ENCODE measurements at places on chromosomes 7 and 10.

DNA sequence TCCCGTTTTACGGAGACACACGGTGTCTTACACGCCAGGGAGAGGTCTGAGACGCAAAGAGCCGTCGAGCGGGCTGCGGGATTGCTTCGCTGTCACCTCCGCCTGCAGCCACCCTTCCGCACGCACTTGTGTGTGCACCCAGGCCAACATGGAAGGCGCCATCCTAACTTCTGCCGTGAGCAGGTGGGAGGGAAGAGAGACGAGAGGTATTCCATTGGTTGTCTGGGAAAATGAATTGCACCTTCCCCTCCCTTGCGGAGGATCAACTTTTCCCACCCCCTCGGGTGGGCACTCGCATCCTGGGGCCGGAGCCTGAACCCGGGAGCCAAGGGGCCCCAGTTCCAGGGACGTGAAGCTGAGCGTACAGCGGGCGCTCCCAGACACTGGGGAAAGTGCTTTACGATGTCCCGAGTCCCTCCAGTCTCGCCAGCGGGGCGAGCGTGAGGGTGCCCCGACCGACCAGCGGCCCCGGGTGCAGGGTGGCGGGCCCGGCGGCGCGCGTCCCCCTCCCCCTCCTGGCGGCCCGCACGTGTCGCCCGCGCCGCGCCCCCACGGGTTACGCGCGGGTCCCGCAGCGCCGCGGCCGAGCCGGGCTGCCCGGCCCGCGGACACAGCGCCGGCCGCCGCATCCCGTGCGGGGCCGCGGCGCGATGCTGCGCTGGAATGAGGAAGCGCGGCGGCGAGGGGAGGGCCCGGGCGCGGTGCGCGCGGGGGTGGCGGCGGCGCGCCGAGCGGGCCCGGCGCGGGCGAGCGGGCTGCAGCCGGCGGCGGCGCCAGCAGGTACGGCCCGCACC, 984 bp upstream of the IKZF1 start:
- DNase-seq: no peak

DNA sequence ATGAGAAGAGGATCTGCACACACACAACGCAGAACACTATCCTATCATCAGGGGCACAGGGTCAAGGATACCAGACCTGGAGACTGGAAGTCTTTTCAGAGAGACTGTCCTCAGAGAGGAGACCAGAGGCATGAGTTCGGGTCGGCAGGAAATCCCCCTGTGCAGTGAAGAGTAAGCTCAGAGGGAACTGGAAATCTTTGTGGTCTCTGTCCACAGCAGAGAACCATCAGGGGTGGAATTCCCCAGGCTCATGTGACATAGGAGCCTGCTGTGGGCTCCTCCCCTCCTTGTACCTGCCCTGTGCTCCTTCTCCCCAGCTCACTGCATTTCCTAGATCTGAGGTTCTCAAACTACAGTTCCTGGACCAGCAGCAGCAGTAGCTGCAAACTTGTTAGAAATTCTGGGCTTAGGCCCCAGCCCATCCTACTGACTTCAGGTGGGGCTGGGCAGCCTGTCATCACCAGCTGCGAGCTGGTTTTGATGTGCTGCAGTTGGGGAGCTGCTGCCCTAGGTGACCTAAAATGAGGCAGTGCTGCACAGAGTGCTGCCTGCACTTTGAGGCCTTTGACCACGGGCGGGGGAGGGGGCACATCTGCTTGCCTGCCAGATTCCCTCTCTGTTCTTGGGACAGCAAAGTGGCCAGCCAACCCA, 2.4 kb downstream of the ZMIZ2 start:
- no peak for DNase-seq

DNA sequence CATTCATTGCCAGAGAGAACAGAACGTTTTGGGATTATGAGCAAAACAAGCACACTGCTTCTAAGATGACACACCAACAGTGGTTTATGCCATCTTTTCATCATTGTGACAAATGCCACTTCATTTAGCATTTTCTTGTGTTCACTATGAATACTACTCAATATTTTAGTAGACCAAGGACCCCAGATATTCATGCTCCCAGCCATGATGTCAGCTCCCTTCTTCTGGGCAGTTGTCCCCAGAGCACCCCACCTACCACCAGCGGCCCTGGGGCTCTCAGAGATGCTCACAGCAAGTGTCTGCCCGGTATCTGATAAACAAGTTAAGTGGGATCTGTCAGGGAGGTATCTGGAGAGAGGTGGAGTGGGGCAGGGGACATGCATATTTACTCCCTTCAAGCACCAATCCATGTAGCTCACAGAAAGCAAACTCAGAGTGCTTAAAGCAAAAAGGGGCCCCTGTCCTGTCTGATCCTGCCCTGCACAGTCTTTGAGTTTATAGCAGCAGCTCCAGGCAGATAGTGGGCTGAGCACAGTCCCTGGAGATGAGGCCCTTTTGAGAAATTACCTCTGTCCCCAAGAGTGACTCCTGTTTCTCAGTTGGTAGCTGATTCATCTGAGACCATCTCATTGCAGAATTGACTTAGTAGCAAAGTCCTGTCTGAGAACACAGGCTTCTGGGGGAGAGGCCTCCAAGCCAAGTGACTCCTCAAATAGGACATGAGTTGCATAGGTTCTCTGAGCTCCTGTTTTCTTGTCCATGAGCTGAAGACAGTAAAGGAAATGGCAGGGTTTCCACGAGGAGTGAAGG, 281.8 kb upstream of the KLF6 start:
- no peak for DNase-seq

DNA sequence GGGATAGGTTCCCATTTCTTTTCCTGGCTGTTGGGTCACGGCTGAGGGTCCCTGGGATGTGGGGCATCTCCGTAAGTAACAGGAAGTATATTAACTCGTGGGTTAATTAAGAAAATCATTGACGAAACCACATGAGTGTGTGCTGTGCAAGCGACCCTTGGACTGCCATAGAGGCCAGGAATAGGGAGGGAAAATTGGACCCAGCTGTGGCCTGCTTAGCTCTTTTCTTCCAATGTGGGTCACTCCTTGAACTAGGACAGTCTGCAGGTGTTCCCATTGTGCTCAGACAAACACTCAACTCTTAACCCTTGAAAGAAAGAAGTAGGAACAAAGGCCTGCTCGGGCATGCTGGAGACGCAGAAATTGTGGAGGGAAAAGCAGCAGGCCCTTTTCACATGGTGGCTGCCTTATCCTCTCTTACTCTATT, 25.6 kb upstream of the PLEKHA1 start:
- no peak for DNase-seq

DNA sequence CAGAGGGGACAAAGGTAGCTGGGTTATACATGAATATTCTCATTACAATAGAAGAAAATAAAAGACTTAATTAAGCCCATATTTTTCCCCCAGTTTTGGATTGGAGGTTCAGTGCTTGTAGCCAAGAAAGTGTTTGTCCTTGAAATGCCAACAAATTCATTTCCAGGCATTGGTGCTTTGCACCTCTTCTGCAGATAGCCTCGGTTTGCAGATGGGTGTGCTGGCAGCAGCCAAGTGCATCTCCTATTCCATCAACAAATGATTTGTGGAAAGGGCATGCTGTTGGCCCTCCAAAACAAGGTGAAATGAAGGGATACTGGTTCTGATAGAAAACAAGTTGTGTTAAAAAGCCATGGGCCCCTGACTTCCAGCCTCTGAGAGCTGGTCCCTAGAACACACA, 187.3 kb downstream of the DPY19L1 start:
- no peak for DNase-seq

GRCh38 chr10:89471110-89471809, 56.9 kb downstream of the IFIT5 start:
- no peak for DNase-seq

- no peak for DNase-seq
These were observed 292.4 kb upstream of the AKR1E2 start for GRCh38 chr10:4533621-4534020.

- no peak for DNase-seq
These were observed 114.3 kb downstream of the CDK14 start for GRCh38 chr7:90710466-90710850.

GRCh38 chr10:2992401-2993198, 74.7 kb upstream of the PFKP start:
- DNase-seq: no peak

GRCh38 chr7:87361320-87361719, 15.9 kb downstream of the CROT start:
- DNase-seq: no peak

DNA sequence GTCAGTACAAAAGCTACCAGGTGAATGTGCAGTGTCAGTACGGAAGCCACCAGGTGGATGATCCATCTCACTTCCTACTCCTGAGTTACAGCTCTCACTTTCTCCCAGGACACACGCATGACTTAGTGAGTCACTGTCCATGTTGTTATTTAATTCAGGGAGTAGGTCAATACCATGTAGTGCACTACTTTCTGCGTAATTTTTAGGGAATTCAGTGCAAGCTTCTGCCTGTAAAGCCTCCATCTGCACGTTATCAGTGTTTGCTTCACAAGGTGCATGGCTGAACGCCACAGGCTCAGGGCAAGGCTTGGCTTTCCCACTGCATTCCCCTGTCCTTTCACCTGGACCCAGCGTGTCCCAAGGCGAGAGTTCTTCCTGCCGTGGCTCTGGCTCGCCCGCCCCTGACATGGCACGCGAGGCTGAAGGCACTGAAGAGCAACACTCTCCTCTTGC, 59.5 kb downstream of the LARP4B start:
- DNase-seq: no peak

DNA sequence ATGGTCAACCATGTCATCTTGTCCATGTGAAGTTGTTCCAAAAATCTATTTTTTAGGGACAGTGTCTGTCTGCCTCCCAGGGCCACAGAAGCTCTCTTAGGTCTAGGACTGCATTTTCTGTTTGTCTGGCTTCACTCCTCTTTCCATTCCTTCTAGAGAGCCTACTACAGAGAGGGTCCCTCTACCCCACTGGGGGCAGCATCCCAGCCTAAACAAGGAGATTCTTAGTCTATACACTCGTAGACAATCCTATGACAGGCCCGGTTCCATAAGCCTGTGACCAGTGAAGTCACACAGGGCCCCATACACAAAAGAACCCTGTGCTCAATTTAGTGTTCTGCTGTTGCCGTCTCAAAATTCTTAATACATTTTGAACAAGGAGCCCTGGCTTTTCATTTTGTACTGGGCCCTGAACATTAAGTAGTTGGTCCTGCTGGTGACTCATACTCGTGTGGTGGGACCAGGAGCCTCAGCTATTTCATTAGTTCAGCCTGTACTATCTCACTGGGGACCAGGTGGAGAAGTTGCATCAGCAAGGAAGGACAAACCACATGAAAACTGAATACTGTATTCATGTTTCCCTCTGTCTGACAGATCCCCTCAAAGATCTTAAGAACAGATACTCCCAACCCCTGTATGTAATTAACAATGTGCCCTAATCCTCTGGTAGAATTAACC, 23.5 kb upstream of the FAM180A start:
- peak; percentile 56 for DNase-seq

DNA sequence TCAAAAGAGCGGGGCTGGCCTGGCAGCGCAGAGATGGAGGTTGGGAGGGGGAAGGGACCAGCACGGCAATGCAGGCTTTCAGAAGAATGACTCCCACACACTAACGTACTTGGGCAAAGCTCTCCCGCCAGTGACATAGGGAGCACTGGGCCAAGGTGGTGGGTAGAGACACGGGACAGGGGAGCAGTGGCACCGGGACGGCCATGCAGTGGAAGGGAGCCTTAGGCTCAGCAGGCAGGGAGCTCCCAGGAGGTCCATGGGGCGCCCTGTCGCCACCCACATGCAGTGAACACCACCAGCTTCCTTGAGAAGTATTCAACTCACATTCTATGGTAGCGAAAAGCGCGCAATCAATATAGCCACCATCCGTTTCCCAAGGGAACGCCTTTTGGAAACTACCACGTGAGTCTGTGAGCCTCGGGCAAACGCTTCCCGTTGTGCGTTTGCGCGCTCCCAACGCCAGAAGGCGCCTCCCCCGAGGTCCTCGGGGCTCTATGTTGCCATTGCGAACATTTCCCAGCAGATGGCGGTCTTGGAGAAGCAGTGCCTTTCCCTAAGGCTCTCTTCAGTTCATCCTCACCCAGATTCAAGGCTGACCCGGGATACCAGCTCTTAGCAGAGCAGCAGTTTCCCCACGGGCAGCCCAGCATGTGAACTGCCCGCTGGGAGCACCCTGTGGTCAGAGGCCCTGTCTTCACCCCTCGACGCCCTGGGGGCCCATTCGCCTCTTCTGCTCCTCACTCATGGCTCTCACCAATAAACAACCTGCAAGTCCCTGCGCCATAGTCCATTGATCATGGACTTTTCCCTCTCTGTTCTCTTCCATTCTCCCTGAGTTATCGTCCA, 16.4 kb upstream of the OPALIN start:
- peak; percentile 96 for DNase-seq

DNA sequence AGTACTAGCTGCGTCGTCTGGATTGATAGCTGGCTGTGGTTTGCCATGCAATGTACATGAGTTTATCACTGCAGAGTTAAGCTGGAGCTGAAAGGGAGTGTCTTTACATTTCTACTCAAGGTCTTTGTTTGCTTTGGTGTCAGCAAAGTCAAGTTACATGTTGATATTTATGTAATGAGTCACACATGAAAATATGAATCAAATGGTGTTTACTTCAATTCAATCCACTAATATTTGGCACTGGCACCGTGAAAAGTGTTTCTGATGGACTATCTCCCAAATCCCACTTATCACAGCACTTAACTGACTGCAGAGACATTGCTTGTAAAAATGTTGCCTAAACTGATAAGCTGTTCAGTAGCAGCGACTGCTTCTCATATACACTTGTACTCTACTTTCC, 395.9 kb downstream of the TFEC start:
- no peak for DNase-seq

GRCh38 chr10:117477211-117477947, 65.2 kb upstream of the EMX2 start:
- no peak for DNase-seq

DNA sequence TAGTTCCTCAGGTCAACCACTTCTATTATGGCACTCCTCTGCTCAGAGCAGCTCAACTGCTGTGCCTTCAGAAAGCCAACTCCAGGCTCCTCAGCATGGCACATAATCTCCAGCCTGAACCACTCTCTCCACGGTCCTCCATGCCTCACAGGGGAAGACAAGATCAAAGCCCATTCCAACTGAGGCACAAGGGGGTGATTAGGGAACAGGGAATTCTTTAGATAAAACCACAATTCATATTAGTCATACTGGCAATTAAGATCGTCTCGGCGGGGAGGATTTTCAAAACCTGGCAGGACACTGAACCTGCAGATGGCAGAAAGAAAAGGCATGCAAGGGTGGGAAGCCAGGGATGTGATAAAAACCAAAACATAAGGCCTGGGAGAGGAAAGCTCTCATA, 361.6 kb downstream of the FGFR2 start:
- no peak for DNase-seq

- no peak for DNase-seq
These were observed 4.6 kb downstream of the AKR1B1 start for GRCh38 chr7:134454277-134454676.

- no peak for DNase-seq
These were observed 31.6 kb downstream of the RHEB start for GRCh38 chr7:151488096-151488495.

DNA sequence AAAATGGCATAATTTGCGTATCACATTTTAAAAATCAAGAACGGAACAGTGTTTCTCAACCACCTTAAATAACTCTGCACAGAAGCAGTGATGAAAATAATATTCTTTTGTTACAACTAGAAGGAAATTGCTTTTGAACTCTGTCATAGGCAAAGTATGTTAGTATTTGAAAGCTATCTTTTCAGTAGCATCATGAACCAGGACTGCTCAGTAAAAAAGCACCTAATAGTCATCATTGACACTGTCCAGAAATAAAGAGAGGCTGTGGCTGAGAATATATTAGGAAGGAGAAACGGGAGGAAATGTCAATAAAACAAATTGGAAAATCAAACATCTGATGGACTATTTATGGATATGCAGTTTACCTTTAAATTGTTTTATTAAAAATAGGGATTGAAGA, 237.2 kb upstream of the AKR1E2 start:
- DNase-seq: no peak

- DNase-seq: no peak
These were observed 21.9 kb upstream of the ADAM22 start for GRCh38 chr7:87912121-87912520.

- no peak for DNase-seq
These were observed 2.3 kb downstream of the GSDME start for GRCh38 chr7:24754906-24755506.
